ENCODE measurements at places on chromosomes 6 and 20. TPM values are rescaled to one million over a fixed set of nuclear protein-coding genes. Genes with fewer than 3 reads are reported as not detected.

DNA sequence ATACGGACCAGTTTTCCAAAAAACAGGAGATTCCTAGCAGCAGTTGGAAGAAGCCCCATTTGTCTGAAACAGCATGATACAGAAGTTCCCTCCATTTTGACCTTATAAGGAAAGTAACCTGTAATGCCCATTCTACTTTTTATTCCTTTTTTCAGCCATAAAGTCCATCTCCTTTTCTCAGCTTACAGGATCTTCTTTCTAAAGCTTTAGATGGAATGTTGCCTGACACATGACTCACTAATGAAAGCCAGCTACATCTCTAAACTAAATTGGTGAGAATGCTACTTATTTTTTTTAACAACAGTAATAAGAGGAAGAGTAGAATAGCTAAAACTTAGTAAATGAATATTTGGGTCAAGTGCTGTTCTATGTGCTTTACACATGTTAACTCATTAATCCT lies 234.1 kb downstream of the CDH26 start:
- peak; percentile 11 for DNase-seq

- DNase-seq = no peak
Measured at GRCh38 chr6:105990151-105990550, 96.0 kb upstream of the PRDM1 start.

- DNase-seq = peak; percentile 31
Measured at GRCh38 chr6:12709116-12709515, 7.5 kb upstream of the PHACTR1 start.

The HLA-F gene
- total RNA-seq = 69.5 TPM

The NHLRC1 gene
- 2.1 TPM for total RNA-seq

The LY6G6D gene
- not detected for total RNA-seq

The SRMS gene
- not detected for total RNA-seq
